RCC 7860 (cell line): ENCODE measurements at places on chromosomes 2 and 18.
A peak's percentile ranks its signal among the peaks of the same experiment; 100 is the strongest.

DNA sequence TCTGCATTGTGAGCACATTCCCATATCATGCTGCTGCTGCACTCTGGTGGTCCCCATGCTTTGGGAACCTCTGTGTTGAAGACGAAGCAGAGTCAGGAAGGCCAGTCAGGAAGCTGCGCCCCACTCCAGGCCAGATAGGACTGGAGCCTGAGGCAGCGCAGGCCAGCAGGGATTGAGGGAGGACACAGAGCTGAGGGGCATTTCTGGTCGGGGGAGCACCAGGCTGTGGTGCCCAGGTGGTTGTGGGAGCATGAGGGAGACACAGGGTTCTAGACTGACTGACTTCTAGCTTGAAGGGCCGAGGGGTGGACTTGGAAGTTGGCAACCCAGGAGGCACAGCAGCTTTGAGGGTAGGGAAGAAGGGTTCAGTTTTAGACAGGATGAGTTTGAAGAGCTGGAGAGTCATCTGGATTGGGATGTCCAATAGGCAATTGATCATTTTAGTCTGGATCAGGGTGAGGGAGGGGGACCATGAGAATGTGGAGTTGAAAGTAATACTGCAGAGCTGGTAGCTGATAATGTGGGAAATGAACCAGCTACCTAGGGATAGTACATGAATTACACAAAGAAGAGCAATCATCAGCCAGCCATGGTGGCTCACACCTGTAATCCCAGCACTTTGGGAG, 1.4 kb upstream of the ACTG2 start:
- DNase-seq, result no peak

DNA sequence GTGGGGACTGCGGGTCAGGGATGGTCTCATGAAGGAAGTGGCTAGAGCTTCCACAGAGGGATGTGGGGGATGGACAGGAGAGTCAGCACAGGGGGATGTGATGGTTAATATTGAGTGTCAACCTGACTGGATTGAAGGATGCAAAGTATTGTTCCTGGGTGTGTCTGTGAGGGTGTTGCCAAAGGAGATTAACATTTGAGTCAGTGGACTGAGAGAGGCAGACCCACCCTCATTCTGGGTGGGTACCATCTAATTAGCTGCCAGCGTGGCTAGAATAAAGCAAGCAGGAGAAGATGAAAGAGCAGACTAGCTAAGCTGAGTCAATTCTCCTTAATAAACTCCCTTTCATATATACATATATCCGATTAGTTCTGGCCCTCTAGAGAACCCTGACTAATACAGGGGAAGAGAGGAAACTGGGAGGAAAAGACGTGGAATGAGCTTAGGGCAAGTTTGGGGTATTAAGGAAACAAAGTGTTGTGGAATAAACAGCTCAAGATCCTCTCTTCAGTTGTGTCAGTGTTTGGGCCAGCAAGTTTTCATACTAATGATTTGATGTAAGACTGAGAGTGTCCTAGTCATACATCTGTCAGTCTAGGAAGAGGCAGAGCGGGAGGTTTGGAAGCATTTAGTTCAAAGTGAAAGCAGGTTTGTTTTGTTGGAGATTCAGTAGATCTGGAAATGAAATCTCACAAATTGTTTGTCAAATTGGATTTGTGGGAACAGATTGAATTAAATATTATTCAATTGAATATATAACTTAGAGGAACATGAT, 135.2 kb upstream of the NT5C1B start:
- DNase-seq, result no peak

DNA sequence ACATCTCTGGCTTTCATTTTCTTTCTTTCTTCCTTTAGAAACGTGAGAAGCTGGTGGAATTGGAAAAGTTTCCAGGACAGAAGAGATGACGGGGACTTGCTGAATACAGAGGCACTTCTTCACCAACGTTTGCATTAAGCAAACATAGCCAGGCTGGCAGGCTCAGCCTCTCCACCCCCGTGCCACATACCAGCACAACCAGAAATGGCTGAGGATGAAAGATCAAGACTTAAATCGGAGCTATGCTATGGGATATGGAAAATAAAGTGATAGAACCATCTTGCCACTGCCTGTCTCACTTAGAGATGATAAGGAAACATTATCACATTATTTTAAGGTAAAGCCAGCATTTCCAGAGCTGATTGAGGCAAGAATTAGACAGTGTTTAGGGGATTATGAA, 483.3 kb downstream of the BCL11A start:
- DNase-seq, result no peak

- DNase-seq, result no peak
Measured at GRCh38 chr2:160901613-160902012, 258.6 kb upstream of the TANK start.

- no peak for DNase-seq
Measured at GRCh38 chr2:127857265-127857808, 618 bp downstream of the POLR2D start.

DNA sequence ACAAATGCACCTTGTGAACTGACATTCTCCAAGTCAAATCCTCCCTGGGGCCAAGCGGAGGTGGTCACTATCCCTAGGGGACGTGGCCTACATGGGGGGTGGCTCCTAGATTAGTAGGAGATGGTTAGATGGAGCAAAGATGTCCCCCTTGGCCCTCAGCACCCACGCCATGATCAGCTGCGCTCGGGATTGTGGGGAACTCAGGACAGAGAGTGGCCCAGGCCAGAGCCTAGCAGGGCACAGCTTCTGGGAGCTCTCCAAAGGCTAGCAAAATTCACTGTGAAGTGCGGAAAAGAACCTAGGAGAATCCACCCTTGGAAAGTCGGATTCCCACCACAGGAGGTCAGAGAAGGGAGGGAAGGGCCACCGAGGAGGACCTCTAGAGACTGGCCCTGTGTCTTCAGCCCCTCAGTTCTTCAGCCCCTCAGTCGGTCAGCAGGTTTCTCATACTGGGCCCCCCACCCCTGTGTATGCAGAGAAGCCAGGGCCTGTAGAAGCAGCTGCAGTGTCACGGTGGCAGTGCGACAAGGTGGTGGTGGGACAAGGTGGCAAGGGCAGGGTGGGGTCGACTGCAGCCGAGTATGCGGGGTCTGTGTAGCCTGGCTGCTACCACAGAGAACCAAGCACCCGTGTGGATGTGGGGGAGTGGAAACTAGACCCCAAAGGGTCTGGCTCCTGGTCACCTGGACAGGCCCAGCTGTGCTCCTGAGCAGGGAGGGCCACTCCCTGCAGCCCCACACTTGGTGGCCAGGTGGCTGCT, 18.4 kb downstream of the GPR55 start:
- no peak for DNase-seq

DNA sequence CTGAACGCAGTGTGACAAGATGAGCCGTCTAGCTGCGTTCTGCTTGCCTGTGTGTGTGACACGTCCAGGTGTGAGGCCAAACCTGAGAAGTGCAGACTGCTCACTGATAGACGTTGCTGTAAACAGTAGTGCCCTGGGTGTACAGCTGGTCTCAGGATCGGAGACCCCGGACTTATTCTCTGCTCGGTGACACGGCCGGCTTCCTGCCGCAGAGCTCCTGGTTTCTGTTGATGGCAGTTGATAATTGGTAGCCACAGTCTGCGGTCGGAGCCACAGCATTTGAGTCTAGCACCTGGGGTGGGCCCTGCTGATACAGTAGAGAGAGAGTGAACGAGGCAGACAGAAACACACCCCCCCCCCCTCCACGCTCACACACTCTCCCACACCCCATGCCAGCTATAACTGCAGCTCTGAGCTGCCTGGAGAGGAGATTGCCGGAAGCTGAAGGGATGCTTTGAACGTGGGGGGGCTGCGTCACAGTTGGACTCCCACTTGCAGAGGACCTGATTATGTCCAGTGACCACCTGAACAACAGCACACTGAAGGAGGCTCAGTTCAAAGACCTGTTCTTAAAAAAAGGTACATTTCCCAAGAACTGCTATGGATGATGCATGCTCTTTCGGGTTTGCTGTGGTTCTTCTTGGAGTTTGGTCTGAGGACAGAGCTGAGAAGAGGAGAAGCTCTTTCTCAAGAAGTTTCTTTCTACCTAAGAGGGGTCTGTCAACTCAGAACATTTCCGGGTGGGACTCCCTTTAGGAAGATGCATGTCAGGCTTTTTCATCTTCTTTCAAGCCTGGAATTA, 114.0 kb downstream of the FAM210A start:
- no peak for DNase-seq

GRCh38 chr2:226733189-226733858, 66.3 kb downstream of the IRS1 start:
- peak; percentile 73 for DNase-seq

DNA sequence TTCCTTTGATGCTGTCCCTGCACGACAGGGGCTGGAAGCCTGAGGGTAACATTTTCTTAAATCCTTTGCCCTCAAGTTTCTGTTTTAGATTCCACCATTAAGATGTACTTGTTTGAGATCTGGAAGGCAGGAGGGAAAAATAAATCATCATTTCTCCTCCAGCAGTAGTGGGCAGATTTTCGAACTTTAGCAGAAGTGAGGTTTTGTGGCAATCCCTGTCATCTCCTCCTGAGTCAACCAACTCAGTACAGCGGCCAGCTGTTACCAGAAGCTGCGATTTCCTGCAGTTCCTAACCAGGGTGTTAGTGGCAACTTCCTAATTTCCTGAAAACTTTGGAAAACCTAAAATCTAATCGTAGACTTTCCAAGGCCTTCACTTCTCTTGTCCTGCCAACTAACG, 517.2 kb upstream of the ACVR2A start:
- no peak for DNase-seq

- no peak for DNase-seq
Measured at GRCh38 chr2:171509945-171510731, 12.1 kb upstream of the CYBRD1 start.

DNA sequence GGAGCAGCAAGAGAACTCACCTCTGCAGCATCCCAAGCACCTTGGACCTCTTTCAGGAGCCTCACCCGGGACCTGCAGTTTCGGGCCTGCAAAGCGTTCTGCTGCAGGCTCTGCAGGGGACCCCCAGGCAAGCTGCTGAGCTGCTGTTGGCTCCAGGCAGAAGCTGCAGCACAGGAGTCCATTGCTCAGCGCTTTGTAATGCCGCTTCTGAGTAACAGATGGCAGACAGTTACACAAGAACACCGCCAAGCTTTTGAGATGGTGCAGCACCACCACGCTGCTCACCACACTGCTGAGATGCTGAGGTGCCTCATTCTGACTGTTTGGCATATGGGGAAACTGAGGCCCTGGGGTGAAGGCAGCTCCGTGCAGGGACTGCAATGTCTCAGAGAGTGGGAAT, 1.9 kb upstream of the GALNT14 start:
- DNase-seq, result no peak

DNA sequence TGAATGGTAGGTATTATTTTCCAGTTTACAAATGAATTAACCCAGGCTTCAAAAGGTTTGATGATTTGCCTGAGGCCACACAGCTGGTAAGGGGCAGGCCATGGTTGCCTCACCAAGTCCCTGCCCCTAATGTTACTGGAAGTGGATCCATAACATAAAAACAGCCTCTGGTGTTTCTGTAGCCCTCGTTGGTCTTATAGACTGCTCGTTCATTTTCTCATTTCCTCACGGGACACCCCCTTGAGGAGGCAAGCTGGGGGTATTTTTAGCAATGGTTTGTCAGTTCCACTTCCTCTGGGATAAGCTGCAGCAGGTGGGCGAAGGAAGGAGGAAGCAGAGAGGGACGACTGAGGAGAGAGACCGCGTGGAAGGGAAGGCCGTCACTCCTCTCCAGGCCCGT, 32.9 kb upstream of the NDUFV2 start:
- no peak for DNase-seq

DNA sequence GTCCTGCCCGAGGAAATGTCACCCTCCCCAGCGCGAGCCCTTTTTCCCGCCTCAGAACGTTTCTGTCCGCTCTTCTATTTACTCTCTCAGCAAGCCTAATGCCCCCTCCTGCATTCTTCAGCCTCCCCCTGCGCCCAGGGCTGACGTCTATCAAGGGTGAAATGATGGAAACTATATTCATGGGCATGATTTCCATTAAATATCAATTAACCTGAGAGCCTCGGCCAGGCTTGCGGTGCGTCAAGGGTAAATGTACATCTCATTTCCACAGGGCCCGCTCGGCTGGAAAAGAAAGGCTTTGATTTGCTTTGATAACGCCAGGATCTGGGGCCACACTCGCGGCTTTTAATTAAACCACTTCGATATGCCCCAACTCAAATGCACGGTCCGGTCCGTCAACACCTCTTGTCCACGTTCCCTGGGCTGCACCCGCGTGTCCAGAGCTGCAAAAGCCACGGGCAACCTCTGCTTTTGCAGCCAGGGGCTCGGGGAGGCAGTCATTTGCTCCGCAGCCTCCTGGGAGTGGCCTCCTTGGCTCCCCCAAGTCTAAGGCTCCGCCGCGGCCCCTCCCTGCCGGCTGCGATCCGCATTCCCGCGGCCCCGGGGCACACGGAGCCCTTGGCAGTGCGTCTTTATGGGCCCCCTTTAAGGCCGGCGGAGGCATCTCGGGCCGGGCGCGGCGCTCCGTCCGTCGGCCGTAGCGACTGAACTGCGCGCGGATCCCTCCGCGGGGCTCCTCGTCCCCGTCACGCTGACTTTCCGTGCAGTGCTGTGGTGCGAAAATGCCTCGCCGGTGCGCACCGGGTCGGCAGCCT, at the start of gene HOXD8:
TSS of gene HOXD8 (plus strand) at position 724 of the 815 bp plus-strand sequence. CDS start 662 bp downstream, outside the sequence.
- DNase-seq, result peak; percentile 61

DNA sequence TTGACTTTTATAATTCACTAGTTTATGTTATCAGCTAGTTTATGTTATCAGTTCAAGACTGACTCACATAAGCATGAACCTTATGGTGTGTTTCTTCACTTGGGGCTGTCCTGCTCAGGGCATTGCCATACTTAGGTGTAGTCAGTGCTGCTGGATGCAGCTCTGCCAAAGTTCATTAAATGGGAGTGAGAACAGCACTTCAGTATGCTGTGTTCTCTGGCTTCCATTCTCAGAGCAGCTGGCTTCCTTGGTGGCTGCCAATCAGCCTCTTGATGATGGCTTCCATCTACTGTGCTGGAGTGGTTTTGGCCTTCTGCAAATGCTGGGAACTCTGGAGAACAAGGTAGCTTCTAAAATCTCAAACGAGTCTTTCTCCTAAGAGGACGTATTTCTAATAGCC, 170.7 kb downstream of the TDRD15 start:
- DNase-seq, result no peak

- DNase-seq, result no peak
Measured at GRCh38 chr2:147500819-147501395, 343.9 kb upstream of the ACVR2A start.

DNA sequence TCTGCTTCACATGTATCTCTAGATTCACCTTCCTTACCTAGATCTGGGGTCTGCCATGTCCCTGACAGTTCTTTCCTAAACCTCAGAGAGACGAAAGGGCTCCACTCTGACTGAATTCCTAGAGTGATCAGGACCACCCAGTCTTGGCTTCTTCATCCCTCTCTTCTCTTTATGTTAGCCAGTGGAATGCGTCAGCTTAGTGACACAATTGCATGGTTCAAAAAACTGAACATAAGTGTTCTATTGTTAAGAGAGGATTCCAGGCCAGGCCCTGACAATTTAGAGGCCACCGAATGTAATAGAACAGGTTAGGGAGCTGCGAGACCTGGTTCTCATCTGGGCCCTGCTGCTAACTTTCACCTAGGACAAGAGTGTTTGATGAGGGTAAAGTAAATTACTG, 10.0 kb downstream of the PRELID3A start:
- DNase-seq, result no peak

DNA sequence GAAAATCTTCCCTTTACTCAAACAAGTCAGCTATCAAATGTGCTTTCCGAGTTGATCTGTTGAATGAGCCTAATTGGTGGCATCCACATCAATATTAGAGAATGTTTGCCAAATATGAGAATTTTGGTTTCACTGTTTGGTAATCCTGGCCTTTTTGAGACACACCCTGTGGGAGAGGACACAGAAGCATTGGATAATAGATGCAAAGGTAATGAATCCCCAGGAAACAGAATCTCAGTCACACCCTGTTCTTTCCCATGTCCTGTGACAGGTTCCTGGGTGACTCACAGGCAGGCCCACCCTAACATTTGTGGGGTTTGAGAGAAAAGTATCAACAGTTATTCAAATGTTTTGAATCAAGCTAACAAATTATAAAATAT, 99.8 kb upstream of the PELI1 start:
- no peak for DNase-seq

- peak; percentile 77 for DNase-seq
Measured at GRCh38 chr2:134683561-134684112, 35.2 kb downstream of the TMEM163 start.
